ENCODE measurements at places on chromosomes 2 and 18. TPM values are rescaled to one million over a fixed set of nuclear protein-coding genes. Genes with fewer than 3 reads are reported as not detected.

Gene C1QL2
- total RNA-seq: not detected

- DNase-seq: no peak
These were observed 65.7 kb downstream of the PDCL3 start for GRCh38 chr2:100628506-100628905.

Gene PIEZO2
- total RNA-seq: 43.7 TPM

Gene INO80C
- 30.0 TPM for total RNA-seq

GRCh38 chr2:176468457-176469113 is 199.3 kb downstream of the MTX2 start:
- DNase-seq: no peak

Gene MBD2
- total RNA-seq: 62.6 TPM

DNA sequence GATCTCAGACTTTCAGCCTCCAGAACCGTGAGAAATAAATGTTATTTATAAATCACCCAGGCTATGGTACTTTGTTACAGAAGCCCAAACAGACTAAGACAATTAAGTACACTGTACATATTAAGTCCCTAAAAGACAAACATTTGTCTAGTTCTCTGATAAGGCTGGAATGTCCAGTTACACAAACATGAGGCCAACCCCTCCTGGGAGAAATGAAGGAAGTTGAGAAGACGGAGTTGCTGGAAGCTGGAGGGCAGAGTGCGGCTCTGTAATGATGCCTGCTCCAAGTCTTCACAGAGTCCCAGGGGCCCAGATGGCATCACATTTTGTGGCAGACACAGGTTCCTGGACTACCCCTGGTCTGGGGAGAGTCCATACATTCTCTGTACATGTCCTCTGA is 79.2 kb upstream of the ST8SIA3 start:
- DNase-seq: no peak

GRCh38 chr2:20595439-20596192 is 55.3 kb downstream of the HS1BP3 start:
- no peak for DNase-seq

Gene SLC19A3
- 11.4 TPM for total RNA-seq

DNA sequence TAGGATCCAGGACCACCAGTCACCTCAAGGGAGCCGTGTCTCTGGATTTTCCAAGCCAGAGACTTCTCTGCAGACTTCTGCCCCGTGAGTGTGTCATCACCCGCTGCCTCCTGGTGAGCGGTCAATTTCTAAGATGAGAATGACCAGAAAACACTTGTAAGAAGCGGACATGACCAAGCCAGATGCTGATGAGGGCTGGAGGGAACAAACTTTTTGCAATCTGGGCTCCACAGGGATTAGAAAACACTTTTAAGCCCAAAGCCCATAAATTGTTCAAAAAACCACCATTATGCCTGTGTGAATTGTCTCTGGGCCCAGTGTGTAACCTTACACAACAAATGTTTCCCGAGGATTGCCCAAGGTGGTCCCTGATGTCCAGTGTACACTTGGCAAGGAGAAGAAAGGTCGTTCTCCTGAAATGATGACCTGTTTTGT is 5.3 kb upstream of the NPPC start:
- no peak for DNase-seq

DNA sequence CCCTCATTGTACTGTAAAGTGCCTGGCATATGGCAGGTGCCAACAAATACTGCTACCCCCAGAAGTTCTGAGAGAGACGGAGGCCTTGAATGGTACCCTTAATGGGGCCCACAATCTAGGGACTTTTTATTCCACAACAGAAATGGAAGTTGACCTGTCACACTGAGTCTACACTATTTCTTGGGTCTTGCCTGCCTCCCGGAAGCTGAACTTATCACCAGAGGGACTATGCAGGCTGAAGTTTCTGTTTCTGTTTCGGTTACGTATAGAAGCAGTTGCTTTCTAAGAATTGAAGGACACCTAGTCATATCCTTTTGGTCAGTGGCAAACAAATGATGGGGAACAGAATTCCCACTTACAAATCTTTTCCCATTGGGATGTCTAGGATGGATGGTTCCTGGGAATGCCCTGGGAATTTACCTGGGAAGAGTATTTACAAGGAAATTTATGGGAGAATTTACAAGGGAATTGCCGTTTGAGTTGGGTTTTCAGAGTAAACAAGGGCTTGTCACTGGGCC is 74.2 kb downstream of the HS1BP3 start:
- DNase-seq: no peak

- DNase-seq: no peak
These were observed 296.7 kb downstream of the DSEL start for GRCh38 chr18:67219821-67220220.

- DNase-seq: no peak
These were observed 24.8 kb upstream of the RBM44 start for GRCh38 chr2:237773826-237774225.

DNA sequence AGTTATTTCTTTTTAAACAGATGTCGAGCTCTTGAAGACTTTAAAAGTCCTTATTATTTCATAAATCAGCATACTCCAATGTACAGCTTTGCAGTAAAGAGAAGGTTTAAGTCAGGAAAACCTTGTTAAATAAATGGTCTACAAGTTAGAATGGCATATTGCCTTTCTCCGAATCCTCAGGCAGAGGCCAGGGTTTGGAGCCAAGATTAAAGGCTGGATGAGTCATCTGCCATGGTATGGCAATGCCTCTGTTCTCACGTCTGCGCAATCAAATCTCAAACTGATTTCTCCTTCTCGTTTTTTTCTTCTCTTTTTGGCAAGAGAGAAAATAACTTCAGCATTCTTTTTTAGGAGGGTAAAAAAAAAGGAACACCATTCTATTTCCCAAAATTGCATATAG is 5.6 kb upstream of the KCNJ3 start:
- DNase-seq: no peak

Gene ASB18
- not detected for total RNA-seq

- DNase-seq: no peak
These were observed 249.4 kb upstream of the CTAGE1 start for GRCh38 chr18:22667156-22667555.

Gene LCT
- not detected for total RNA-seq
